ENCODE measurements at places on chromosomes 13 and 19.

DNA sequence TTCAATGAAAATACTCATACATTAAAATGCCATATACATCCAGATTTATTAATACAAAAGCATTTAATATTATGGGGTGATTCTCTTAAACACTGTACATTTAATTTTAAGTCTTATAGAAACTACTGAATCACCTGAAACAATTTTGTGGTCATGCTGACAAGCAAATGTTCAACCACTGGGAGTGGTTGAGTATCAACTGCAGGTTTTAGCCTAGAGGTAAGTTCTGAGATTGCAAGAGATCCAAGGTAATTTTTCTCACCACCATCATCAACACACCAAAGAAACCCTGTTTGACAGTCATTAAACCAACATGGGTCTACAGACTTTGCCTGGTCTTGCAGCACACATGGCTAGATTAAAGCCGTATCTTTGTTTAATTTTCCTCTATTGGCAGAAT, 196.3 kb downstream of the LHFPL6 start:
- no peak for DNase-seq

DNA sequence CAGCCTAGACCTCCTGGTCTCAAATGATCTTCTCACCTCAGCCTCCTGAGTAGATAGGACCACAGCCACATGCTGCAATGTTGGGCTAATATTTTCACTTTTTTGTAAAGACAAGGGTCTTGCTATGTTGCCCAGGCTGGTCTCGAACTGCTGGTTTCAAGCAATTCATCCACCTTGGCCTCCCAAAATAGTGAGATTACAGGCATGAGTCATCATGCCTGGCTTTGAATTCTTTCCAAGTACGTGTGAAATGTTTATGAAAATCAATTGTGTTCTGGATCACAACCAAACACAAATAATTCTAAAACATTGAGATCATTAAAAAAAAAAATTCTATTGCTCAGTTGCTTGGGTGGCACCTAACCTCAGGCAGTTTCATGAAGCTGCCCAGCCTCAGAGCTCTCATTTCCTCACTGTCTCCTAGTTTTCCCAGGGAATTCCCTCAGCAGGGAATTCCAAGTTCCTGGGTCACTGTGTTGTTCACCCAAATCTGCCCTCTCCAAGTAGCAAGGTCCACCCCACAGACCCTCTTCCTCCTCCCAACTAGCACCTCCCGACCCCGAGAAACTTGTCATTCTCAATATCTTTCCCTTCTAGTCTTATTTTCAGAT, 44.8 kb downstream of the ING1 start:
- DNase-seq: no peak

DNA sequence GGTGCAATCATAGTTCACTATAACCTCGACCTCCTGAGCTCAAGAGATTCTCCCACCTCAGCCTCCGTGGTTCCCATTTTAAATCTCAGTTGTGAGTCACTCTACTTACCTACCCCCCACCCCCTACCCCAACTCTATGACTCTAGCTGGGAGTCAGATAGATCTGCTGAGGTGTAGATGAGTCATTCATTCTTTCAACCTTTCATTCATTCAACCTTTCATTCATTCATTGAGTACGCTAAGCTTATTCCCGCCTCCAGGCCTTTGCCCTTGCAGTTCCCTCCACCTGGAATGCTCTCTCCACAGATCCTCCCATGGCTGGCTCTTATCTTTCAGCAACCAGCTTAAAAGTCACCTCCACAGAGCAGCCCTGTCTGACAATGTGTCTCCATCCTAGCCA, 1.1 kb upstream of the MAST1 start:
- no peak for DNase-seq

GRCh38 chr19:50214699-50215543, 11.5 kb downstream of the MYH14 start:
- no peak for DNase-seq

DNA sequence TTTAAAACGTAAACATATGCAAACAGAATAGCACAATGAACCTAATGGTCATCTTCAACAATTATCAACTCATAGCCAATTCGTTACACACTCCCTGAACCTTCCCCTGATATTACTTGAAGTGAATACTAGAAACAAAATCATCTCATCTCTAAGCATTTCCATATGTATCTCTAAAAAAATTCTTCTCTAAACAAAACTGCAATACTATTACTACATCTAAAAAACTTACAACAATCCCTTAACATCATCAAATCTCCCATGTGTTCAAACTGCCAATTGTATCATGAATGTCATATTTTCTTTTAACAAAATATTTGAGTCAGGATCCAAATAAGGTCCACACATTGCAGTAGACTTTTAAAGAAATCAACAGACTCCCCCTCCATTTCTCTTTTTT, 61.4 kb downstream of the FRY start:
- no peak for DNase-seq

DNA sequence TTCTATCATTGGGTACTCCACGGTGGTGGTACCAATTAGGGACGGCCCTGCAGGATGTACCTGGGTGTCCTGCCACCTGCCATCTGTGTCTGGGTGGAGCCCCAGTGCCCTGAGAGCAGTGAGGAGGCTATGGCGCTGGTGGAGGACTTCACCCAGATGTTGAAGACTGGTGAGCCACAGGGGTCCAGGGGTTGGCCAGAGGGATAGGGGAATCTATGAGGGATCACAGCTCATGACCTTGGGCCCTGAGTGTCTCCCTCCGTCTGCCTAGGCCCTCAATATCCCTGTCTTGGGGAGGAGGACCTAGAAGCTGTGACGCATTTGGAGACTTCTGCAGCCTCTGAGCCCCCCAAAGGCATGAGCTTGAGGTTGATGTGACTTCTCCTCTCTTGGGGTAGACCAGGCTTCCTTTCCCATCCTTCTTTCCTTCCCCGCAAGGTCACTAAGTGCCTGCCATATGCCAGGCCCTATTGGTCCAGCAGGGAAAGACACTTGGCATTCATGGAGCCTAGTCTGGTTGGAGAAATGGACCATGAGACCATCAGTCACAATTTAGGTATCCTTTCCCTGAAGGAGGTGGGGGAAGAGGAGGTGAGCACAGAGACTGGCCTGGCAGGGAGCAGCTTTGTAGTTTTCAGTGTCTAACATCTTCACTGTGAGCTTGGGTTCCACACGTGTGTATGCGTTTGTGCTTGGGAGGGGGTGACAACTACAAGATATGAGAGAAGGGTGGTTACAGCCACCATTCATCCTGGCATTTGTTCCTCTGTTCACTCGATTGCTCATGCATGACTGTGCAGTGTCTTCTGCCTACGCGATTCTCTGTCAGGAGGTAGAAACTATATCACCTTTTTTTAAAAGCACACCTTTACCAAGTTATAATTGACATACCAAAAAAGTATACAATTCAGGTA, 5.1 kb upstream of the MZF1 start:
- no peak for DNase-seq

- no peak for DNase-seq
These were observed 2.0 kb upstream of the MCOLN1 start for GRCh38 chr19:7520131-7521051.

GRCh38 chr19:55028757-55029156, 9.3 kb downstream of the GP6 start:
- no peak for DNase-seq

GRCh38 chr19:45691516-45692186, at the start of gene SNRPD2:
Gene SNRPD2, minus strand, starts transcription at chr19:45691953. Its CDS starts 65 bp downstream, at chr19:45691888.
- DNase-seq: peak; percentile 100

- peak; percentile 17 for DNase-seq
These were observed 7.7 kb downstream of the HOMER3 start for GRCh38 chr19:18933297-18933696.

GRCh38 chr13:48575031-48575430, 42.2 kb upstream of the RCBTB2 start:
- no peak for DNase-seq

DNA sequence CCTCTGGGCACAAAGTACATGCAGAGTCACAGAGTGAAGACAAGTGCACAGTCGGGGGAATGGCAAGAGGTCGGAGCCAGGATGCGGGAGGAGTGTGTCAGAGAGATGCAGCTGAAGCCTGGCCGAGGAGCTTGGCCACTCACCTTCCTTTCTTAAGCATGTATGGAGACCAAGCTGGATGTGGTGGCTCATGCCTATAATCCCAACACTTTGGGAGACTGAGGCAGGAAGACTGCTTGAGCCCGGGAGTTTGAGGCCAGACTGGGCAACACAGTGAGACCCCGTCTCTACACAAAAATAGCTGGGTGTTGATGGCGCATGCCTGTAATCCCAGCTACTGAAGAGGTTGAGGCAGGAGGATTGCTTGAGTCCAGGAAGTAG, 67.0 kb downstream of the LATS2 start:
- DNase-seq: no peak

DNA sequence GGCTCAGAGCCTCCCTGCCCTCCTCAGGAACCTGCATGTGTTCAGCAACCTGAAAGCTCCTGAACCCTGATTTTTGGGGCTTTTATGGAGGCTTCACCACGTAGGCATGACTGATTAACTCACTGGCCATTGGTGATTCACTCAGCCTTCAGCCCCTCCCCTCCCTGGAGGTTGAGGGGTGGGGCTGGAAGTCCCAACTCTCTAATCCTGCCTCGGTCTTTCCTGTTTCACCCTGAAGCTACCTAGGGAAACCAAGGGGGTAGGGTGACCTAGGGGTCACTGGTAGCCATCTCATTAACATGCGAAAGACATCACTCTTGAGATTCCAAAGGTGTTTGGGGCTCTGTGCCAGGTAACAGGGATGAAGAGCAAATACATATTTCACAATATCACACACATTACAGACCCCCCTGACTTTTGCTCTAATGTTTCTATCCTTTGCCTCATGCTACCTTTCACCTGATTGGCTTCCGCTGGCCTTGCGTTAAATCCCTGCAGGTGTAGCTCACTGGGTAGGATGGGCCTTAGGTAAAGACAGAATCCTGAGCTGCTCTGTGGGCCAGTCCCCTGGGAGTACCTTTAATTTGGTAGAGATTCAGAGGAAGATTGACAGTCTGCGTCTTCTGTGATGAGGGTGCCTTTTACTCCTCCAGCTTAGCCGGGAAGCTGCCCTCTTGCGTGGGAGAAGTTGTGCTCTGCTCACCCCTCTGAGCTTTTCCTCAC, 260.6 kb downstream of the ATP8A2 start:
- peak; percentile 6 for DNase-seq

DNA sequence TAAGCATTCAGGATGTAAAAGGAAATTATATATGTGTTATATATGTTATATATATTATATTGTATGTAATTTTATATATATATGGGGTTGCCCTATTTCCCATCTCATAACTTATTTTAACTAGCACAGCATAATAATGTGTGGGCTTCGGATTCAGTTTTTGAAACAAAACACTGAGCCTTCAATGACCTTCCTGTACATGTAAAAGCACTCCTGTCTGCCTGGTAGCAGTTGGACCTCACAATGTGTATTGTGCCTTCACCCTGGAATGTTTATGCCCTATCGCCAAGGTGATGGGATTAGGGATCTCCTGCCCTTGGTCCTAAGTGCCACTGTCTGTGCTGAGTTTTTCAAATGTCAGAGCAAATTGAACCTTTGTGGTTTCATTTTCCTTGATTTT, 968.8 kb downstream of the TUBA3C start:
- DNase-seq: no peak

- no peak for DNase-seq
These were observed 558 bp upstream of the PPAN start for GRCh38 chr19:10105509-10106099.

GRCh38 chr19:37905946-37906868, at the start of gene WDR87:
Gene WDR87, minus strand, starts transcription at chr19:37906594. Its CDS starts 8,355 bp downstream, at chr19:37898239.
- DNase-seq: peak; percentile 99

DNA sequence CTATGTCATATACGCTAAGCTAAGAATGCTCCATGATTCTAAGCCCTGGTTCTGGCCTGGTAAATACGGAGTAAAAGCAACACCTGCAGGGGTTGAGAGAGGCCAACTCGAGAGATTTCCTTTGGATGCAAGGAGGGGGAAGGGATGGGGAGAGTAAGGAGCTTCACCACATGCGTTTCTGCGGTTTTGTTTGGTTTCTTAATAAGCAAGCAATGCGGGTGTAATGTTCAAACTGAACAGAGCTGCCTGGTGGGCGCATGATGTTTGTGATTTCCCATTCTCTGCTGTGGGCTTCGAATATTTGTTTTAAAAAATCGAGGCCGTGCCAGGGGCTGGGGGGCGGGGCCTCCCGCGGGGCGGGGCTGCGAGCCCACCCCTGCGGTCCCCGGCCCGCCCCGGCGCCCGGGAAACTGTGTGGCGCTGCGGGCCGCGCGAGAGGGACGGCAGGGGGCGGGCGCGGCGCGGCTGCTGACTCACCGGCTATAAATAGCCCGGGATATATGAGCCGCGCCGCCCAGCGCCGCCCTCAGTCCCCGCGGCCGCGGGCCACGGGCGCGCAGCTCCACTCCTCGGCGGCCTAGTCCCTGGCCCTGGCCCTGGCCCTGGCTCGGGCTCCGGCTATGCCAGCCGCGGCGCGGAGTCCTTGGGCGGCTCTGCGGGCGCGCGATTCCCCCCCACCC, 5.1 kb downstream of the BBC3 start:
- DNase-seq: peak; percentile 85

GRCh38 chr19:44712864-44713515, 14.0 kb downstream of the CEACAM16 start:
- no peak for DNase-seq

DNA sequence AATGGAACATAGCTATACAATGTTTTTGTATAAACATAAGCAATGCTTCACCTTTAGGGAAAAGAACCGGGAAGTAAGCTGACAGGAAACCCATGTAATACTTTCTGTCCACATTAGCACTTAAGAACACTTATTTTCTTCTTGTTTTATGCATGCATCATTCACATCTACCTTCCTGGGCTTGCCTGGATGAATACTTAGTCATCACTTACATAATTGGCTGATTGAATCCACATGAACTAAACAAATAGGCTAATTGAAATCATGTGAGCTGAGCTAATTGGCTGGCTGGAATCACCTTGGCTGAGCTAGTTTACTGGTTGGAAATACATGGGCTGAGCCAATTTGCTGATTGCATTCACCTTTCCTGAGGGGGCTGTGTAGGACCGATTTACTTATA, 78.8 kb downstream of the ZNF726 start:
- DNase-seq: no peak

- no peak for DNase-seq
These were observed 988 bp downstream of the LRRC4B start for GRCh38 chr19:50567052-50567841.

- no peak for DNase-seq
These were observed 16.9 kb upstream of the ZNF527 start for GRCh38 chr19:37353968-37354367.

DNA sequence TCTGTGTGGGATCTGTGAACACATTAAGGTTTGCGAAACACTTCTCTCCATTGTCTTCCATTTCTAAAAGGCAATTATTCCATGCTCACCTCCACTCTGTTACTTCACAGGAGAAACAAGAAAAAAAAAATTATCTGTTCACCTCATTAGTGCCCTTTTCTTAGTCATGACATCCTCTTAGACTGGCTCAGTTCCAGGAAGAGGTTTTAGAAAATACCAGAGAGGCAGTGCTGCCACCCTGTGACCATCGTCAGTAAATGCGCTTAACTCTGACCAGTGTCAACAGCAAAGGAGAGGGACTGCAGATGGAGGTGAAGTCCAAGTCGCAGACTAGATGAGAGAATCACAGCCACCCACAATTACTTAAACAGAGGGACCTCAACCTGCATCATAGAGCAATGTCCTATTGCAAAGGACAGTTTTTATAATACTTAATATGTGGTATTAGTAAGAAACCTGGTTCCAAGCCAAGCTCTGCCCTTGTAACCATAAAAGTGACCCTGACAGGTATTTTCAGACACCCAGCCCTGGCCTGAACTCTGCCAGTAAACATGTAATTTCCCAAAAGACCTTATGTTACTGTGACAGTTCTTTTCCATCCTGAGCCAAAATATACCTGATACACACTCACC, 19.4 kb downstream of the CEACAM21 start:
- DNase-seq: peak; percentile 36
